Fibroblast of lung (primary cell): ENCODE measurements at places on chromosomes 6 and 20.

DNA sequence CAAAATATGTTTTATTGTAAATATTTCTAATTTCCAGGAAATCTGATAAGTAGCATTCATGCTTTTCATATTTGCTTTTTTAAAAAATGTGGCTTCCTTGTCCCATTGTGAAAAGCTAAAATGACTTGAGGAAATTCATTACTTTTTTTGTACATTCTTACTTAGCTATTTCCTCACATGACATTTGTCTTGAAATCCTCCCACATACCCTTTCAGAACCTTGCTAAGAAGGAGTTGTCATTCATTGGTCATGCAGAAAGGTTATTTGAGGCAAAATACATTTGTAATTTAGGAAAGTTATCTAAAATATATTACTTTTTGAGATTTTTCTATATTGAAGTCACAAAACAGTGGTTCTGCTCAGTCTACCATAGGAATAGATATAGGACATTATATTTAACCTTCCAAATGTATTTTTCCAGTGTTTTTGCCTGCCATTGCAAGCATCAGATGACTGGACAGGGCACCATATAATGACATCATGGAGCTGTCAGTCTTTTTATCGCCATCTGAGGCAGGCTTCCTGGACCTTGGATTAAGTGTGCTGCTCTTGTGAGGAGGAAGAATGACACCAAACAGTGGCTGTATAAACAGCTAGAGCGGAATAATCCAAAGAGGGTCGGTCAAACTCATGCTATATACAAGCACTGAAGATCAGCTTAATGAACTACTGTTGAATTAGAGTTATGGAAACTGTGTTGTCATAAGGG, 109.4 kb upstream of the HCRTR2 start:
- DNase-seq = no peak

- DNase-seq = peak; percentile 47
Measured at GRCh38 chr6:7108196-7108963, 619 bp downstream of the RREB1 start.

GRCh38 chr6:6697620-6698019, 109.1 kb downstream of the LY86 start:
- peak; percentile 12 for DNase-seq

DNA sequence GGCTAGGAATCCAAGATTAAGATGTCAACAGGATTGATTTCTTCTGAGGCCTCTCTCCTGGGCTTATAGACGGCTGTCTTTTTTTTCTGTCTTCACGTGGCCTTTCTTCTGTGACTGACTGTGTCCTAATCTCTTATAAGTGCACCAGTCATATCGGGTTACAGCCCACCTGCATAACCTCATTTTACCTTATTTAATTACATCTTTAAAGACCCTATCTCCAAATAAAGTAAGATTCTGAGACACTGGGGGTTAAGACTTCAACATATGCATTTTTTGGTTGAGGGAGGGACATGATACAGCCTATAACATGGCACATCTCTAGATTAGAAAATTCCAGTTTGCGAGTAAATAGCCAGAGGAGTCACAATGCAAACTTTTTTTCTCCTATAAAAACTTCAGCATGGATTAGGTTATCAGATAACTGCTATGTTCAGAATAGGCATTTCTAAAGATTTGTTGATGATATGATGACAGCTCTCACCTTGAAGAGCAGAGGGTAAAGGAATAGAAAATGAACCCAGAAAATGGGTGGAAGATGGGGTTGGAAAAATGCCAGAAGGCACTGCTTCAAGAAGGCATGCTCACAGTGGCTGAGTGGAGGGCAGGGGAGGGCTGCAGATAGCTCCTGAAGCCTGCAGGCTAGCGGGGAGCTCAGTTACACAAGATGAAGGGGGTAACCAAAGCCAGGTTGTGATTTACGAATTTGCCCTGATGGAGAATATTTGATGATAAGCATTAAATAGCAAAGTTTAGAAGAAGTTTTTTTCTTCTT, 8.7 kb upstream of the PDE7B start:
- DNase-seq = no peak

- no peak for DNase-seq
Measured at GRCh38 chr6:33882154-33882553, 78.4 kb upstream of the MLN start.

DNA sequence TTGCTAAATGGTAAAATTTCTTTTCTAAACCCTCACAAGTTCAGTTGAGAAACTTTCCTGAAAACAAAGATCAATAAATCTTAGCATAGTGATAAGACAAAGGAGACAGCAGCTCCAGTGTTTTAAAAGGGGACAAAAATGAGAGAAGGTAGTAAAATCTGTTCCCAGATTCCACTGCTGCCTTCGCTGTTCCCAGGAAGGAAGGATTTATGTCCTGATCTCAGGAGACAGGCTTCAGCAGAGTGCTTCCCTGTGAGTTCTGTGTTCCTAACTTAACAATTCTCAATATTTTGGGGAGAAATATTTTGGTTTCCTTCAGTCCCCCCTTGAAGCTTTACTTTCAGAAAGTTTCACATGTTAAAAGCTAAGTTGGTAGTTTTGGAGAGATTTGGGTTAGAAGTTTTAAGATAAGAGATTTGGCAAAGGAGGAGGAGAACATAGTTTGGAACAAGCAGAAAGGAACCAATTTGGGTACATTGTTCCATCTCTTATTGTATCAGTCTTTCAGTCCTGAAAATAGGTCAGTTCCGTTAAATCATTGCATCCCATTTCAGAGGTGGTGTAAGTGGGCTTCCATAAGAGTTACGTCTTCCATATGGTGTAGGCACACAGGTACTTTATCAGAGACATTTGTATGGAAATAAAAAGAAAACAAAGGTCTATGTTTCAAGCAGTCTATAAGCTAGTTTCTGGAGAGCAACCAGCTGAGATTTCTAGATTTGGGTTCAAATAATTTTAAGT, 20.8 kb downstream of the IRF4 start:
- DNase-seq = no peak

DNA sequence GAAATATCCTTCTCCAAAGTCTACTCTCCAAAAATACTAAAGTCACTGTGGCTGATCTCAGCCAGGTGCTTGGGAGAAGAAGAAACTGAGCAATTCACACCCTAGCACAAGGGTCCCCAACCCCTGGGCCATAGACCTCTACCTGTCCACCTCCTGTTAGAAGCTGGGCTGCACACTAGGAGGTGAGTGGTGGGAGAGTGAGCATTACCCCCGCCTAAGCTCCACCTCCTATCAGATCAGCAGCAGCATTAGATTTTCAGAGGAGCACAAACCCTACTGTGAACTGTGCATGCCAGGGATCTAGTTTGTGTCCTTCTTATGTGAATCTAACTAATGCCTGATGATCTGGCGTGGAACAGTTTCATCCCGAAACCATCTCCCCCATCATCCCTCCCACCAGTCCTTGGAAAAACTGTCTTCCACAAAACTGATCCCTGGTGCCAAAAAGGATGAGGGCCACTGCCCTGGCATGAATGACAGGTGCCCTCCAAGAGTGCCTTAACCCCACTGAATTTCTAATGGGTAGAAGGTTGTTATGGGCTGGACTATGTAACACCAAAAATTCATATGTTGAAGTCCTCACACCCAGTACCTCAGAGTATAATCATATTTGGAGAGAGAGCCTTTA, 109.2 kb upstream of the CDYL start:
- DNase-seq = no peak

DNA sequence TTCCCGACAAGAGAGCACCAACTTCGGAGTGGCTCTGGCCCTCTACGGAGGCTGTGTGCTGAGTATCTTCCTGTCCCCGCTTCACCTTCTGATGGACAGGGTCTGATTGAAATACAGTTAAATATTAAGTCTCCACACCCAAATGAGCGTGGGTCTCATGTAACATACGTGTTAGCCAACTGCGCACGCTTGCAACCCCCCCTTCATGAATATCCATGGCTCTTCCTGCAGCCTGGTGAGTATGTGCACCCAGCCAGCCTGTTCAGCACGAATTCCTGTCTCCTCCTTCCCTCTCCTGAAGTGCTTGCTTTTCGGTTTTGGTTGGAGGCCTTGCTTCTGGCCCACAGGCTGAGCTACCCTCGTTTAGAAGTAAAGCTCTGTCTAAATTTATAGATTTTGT, 102.9 kb upstream of the FRMD1 start:
- no peak for DNase-seq

DNA sequence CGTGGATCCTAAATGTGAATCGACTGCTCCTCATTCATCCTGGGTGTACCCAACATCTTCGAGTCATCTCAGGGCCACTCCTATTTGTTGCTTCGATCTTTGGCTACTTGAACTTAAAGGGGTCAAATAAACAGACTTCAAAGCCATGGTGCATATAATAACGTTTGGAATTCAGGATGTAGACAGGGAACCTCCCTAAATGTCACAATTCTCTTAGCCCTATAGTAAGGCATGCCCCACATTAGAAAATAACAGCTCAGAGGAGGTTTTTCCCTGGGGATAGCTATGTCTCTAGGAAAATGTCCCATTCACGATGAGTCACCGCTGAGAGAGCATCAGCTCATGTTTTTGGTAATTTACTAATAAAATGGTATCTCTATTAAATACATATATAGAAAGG, 54.8 kb upstream of the BMP6 start:
- DNase-seq = peak; percentile 31

GRCh38 chr6:113039005-113039404, 691.9 kb downstream of the RFPL4B start:
- DNase-seq = no peak

GRCh38 chr6:167471548-167471930, 146.7 kb downstream of the TTLL2 start:
- no peak for DNase-seq

DNA sequence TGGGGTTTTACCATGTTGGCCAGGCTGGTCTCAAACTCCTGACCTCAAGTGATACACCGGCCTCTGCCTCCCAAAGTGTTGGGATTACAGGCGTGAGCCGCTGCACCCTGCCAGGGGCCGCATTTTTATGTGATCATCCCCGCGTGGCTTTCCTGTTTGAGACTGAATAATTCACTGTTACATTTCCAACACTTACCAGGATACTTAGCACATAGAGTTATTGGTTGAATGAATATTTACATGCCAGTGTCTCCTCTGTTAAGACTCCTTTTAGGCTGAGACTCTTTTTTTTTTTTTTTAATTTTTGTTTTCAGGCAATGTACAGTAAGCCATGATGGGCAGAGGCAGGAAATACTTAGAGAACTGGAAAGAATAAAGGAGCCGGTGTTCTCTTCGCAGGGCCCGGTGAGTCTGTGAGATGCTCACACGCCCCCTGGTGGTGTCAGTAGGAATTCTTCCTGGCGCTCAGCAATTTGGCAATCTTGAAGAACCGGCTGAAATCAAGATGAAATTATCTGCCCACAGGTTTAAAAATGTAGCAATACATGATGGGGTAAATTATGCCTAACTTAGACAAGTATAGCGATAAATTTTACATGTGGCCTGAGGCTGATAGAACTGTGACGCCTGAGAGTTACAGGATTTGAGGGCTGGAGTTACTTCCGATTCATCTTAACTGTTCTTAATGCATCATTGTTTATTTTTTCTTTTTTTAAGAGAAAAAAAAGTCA, 7.6 kb upstream of the RNF114 start:
- DNase-seq = peak; percentile 89

GRCh38 chr6:139944131-139944530, 569.7 kb upstream of the CITED2 start:
- no peak for DNase-seq

DNA sequence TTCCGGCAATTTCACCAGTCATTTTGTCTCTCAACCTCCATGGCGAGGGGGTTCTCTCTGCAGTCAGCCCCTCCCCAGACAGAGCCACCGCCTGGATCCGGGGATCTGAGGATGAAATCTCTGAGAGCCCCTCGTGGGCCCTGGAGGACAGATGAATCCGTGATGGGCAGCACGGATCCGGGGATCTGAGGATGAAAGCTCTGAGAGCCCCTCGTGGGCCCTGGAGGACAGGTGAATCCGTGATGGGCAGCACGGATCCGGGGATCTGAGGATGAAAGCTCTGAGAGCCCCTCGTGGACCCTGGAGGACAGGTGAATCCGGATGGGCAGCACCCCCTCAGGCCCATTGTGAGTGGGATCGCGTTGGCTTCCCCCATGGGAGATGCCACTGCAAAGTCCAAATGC, 106.5 kb downstream of the DACT2 start:
- no peak for DNase-seq
